MCF 10A (cell line): ENCODE measurements at places on chromosomes 1 and 21.
A peak's percentile ranks its signal among the peaks of the same experiment; 100 is the strongest.

GRCh38 chr21:37548521-37548981 is 182.0 kb downstream of the DYRK1A start:
- no peak for DNase-seq

DNA sequence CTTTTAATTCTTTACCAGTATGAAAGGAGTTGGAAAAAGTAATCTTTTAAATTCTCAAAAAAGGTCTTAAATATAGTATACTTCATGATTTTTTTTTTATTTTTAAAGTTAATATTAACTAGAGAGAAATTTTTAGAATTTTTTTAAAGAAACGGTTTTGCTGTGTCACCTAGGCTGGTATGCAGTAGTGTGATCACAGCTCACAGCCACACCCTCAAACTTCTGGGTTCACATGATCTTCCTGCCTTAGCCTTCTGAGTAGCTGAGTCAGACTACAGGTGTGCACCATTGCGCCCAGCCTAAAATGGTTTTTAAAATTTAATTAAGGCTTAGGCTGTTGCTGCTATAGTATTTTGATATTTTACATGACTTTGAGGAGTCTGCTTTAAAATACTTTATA is 52.4 kb downstream of the TLCD4 start:
- DNase-seq, result peak; percentile 71

DNA sequence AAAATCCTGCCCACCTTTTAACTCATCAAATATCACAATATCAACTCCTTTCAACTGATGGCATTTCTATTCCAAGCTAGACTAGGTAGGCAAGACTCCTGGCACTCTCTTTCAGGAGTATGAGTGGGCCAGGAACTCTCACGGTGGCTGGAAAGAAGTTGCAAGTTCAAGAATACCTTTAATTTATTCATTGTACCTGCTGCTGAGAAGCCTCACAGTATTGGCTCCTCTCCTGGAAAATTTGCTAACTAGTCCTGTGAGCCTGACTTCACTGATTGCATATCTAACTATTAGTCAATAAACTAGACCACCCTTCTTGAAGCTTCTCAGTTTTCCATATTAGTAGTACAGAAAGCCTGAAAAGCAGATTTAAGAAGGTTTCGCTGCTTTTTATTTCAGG is 120.2 kb downstream of the DUSP10 start:
- no peak for DNase-seq

DNA sequence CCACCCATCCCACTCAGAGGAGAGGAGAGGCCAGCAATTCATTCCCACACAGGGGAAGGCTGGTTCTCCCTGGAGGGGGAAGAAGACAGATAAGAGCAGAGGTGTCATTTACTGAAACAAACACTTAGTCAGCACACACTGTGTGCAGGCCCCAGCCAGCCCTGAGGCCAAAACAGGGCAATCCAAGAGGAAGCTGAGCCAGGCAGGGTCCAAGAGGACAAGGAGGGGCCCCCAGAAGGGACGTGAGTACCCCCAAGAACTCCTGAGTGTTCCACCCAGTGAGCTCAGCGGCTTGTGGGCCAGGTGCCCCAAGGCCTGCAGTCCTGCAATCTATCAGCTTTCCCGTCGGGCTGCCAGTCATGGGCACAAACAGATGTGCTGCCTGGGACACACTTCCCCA is 15.8 kb downstream of the ADGRB2 start:
- no peak for DNase-seq

- DNase-seq, result peak; percentile 70
These were observed 183.8 kb downstream of the DHRS3 start for GRCh38 chr1:12434174-12434573.

- no peak for DNase-seq
These were observed 846 bp downstream of the NSUN4 start for GRCh38 chr1:46341222-46342083.
